GM12892 (cell line): ENCODE measurements at places on chromosomes 16 and 17.
A peak's percentile ranks its signal among the peaks of the same experiment; 100 is the strongest.

GRCh38 chr16:86563469-86564345 lies 2.9 kb upstream of the FOXC2 start:
- DNase-seq: peak; percentile 78

- no peak for DNase-seq
These were observed 33.4 kb upstream of the CLEC18A start for GRCh38 chr16:69917739-69918138.

GRCh38 chr17:22600644-22601298 lies 908.4 kb downstream of the KCNJ18 start:
- DNase-seq: no peak

GRCh38 chr17:38727736-38728135 lies 2.4 kb upstream of the CISD3 start:
- no peak for DNase-seq

- DNase-seq: no peak
These were observed at the start of gene HEATR9 for GRCh38 chr17:35868737-35869136. Gene HEATR9, minus strand, starts transcription at chr17:35868891. Its CDS starts 149 bp downstream, at chr17:35868742.

DNA sequence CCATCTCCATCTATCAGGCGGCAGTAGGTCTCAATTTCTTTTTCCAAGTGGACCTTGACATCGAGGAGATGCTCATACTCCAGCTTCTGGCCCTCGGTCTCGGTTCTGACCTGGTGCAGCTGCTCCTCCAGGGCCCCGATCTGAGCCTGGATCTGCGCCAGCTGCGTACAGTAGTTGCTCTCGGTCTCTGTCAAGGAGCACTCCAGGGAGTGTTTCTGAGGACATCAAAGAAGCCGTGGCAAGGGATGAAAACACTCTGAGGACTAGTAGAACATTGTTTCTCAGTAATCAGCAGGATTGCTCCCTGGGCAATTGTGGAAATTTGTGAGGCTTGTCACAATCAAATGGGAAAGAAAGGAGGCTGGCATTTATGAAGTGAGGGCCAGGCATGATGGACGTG lies 5.9 kb downstream of the KRT28 start:
- DNase-seq: no peak

DNA sequence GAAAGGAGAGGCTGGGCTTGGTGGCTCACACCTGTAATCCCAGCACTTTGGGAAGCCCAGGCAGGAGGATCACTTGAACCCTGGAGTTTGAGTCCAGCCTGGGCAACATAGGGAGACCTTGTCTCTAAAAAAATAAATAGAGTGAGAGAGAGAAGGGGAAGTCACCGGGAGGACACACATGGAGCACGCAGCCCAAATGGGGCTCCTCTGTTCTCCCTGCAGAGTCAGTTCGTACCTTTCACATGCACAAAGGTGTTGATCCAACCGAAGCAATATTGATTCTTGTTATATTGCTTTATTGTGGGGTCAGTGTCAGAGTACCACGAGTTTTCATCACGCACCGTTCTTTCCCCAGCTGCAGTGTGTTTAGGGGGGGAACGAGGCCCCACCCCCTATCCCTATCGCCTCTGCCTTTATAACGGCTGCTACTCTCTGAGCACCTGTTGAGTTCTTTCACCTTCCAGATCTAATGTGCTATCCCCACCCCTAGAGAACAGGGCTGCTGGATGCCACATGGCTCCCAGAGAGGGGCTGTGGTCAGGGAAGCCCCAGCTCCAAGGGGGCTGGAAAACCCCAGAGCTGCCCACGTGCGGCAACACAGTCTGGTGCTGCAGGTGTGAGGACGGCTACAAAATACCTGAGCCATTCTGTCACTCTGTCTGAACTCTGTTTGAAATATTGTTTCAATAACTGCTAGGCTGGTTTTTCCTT lies 1.0 kb upstream of the TMEM235 start:
- no peak for DNase-seq

DNA sequence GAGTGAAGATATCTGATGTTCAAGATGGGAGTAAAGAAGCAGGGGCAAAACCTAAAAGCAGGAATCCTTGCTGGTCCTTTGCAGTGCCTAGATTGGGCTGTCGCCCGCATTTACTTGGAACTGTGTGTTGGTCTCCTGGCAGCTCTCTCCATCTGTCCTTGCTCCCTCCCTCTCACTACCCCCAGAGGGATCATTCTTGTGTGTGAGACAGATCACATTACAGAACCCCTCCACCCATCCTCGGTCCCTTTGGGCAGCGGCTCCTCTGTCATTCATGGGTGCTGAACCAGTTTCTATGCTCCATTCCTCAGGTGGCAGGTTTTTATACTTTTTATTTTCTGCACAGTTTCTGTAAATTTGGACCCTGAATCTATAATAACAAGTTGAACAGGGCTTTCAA lies 99.4 kb upstream of the MYOCD start:
- no peak for DNase-seq

- DNase-seq: no peak
These were observed 72.8 kb downstream of the WIPI1 start for GRCh38 chr17:68384471-68384870.

GRCh38 chr17:58677194-58677880 lies 14.5 kb downstream of the TEX14 start:
- DNase-seq: no peak

DNA sequence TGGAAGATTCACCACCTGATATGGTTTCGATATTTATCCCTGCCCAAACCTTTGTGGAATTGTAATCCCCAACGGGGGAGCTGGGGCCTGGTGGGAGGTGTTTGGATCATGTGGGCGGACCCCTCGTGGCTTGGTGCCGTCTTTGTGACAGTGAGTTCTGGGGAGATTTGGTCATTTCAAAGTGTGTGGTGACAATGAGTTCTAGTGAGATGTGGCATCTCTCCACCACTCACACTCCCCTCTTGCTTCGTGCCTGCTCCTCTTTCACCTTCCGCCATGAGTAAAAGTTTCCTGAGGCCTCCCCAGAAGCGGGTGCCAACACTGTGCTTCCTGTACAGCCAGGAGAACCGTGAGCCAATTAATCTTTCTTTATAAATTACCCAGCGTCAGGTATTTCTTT lies 9.7 kb downstream of the CCDC57 start:
- no peak for DNase-seq

GRCh38 chr16:75483222-75483621 lies 12.0 kb downstream of the CHST6 start:
- no peak for DNase-seq

DNA sequence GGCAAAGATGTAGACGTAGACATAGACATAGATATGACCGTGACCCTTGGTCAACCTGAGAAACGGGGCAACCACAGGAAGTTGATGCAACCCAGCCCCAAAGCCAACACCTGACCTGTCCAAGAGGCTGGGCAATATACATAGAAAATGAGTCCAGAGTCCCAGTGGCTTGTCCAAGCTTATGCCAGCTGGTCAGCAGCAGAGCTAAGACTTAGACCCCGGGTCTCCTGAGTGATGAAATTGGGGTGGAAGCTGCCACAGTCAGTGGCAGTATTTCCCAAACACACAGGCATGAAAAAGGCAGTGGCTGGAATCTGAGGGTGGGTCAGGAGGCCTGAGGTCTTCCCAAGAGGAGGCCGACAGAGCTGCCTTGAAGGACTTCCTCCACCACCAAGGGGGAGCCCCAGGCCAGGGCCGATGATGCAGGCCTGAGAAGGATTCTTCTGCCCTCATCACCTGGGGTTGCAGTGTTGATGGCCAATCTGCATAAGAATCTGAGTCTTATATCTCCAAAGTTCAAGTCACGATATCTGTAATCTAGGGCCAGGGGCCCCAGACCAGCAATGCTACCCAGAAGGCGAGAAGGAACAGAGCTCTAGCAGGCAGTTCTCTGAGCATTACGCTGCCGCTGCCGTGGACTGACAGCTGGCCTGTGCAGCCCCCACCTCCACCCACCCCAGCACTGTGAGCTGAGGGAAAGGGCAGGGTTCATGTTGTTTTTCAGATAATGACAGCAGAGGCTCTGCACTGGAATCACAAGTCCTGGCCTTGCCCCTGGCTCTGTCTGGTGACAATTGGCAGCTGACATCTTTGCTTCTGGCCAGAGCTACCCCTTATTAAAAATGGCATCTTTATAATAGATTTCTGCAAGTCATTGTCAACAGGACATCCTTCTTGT lies 72.7 kb downstream of the GNAO1 start:
- no peak for DNase-seq

- no peak for DNase-seq
These were observed 21.8 kb downstream of the ACSM1 start for GRCh38 chr16:20675488-20676267.

- no peak for DNase-seq
These were observed 39.0 kb downstream of the HLF start for GRCh38 chr17:55303701-55304145.

GRCh38 chr17:77882481-77883212 lies 75.9 kb upstream of the TNRC6C start:
- DNase-seq: peak; percentile 52

- no peak for DNase-seq
These were observed 14.3 kb downstream of the MNT start for GRCh38 chr17:2386400-2387085.

GRCh38 chr17:74119965-74120364 lies 83.5 kb upstream of the RPL38 start:
- DNase-seq: no peak

- DNase-seq: no peak
These were observed 571 bp downstream of the CAVIN1 start for GRCh38 chr17:42422412-42422957.

GRCh38 chr16:73572135-73572828 lies 524.4 kb upstream of the ZFHX3 start:
- no peak for DNase-seq

- DNase-seq: no peak
These were observed 175.8 kb downstream of the NPIPB11 start for GRCh38 chr16:29230671-29231096.

DNA sequence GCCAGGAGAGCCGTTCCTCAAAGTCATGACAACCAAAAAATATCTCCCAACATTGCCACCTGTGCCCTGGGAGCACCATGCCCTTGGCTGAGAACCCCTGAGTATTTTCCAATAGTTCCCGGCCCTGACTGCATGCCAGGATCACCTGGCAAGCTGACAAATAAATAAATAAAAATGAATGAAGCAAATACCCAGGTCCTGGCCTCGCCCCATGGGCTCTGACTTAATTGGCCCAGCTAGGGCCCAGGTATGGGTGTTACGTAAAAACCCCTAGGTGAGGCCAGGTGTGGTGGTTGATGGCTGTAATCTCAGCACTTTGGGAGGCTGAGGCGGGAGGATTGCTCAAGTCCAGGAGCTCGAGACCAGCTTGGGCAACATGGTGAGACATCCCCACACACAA lies 2.7 kb upstream of the C16orf74 start:
- no peak for DNase-seq

GRCh38 chr17:71656964-71657858 lies 463.6 kb upstream of the SOX9 start:
- DNase-seq: no peak

- DNase-seq: no peak
These were observed 127.9 kb downstream of the RBFOX3 start for GRCh38 chr17:79482727-79483521.

- no peak for DNase-seq
These were observed 41.2 kb downstream of the PRKCA start for GRCh38 chr17:66343531-66344078.

DNA sequence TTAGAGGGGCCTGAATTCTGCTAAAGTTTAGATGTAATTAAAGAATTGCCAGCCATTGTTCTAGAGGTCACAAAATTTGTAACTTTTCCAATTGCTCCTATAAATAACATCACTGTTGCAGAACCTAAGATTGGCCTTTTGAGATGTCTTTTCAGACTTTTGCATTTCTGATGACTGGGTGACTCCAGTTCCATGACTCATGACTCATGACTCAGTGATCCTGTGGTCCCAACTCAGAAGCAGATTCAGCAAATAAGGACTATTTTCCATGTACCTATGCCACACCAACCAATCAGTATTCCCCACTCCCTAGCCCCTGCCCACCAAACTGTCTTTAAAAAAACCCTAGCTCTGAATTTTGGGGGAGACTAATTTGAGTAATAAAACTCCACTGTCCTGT lies 740.9 kb downstream of the CDH8 start:
- DNase-seq: no peak

- no peak for DNase-seq
These were observed 15.0 kb upstream of the PRSS27 start for GRCh38 chr16:2734844-2735515.

- no peak for DNase-seq
These were observed 29.0 kb upstream of the EMP2 start for GRCh38 chr16:10609402-10609774.

DNA sequence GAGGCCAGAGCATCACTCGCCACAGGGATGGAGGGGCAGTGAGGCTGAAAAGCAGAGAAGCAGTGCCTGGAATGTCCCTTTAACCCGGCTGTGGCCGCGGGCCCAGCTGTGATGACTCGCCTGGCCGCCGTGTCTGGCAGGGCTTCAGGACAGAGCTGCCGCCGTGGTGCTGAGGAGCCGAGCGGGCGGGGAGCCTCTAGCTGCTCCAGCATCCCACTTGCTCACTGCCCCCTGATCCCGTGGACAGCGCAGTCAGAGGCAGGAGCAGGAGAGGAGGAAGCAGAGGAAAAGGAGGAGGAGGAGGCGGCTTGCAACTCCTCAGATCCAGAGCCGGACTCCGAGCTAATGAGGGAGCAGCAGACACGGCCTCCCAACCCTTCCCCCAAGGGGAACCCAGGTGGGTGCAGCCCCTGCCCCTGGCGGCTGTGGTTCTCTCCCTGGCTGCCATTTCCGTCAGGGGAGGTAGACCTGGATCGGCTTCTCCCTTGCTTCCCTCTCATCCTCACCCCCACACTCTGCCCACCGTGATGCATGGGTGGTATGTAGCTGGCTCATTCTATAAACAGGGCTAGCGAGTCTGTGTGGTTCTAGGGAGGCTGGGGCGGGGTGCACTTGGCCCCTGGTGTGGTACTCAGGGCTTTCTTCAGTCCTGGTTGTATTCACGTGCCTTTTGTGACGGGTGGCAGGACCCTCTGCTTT lies 165.7 kb downstream of the CMIP start:
- no peak for DNase-seq

DNA sequence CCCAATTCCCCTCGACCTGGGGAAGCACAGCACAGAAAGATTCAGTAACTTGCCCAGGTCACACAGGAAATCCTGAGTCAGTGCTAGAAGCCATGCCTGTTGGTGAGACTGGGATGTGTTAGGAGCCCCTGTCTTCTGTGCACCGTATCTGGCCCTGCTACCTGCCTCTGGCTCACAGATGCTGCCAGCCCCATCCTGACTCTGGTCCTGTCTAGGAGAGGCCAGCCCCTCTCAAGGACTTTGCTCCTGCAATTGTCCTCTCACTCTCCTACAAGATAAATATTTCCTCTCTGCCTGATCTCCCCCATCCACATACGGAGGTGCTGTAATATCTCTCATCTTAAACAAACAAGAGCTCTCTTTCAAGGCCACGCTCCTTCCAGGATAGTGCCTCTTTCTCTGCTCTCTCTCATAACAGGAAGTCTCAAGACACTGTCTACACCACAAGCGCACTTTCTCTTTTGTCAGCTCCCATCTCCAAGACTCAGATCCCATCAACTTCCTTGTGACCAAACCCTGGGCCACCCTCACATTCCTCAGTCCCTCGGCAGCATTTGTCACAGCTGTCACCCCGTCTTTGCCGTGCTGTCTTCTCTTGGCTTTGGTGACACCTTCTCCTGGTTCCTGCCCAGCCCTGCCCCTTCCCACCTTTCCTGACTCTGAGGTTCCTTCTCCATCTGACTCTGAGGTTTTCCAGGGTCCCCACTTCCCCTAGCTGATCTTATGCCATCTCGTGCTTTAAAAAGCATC lies 1.9 kb downstream of the SLC13A2 start:
- no peak for DNase-seq
